ENCODE measurements at places on chromosomes 7 and 10.

DNA sequence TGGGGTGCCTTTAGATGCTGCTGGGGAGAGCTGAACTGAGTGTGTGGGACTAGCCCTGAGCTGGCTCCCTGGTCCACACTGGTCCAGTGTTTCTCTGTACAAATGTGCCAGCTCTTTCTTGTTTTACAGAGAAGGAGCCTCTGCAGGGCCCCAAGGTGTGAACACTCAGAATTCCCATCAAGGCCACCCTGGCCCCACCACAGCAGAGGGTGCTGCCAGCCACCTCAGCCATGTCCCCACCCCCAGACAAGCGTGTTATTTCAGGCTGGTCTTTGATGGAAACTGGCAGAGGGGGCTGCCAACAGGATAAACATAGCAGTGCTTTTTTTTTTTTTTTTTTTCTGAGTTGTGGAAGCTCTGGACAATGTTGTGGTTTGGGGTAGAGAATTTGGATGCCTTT is 68.5 kb upstream of the LRRC18 start:
- no peak for DNase-seq

- no peak for DNase-seq
Measured at GRCh38 chr10:123187781-123188180, 33.6 kb downstream of the BUB3 start.

DNA sequence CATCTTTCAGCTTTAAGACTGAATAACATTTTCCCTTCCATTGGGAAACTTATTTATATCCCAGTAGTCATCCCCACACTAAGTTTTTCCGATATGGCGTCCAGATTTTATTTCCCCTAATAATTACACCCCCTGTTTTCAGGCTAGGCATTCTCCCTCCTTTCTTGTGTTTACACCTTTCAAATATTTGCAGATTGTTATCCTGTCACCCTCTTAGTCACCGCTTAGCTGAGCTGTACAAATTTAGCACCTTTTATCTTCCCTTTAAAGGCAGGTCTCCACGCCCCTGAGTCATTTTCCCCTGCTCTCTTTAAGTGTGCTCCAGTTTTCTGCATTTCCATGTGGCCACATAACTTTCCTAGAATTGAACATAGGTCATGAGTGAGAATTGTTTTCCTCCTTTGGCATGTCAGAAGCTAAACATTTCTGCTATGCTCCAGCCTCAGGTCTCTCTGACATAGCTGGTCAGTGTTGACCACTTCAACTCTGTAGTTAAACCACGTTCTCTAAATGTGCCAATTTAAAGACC is 47.4 kb downstream of the LRRC4 start:
- DNase-seq = no peak

DNA sequence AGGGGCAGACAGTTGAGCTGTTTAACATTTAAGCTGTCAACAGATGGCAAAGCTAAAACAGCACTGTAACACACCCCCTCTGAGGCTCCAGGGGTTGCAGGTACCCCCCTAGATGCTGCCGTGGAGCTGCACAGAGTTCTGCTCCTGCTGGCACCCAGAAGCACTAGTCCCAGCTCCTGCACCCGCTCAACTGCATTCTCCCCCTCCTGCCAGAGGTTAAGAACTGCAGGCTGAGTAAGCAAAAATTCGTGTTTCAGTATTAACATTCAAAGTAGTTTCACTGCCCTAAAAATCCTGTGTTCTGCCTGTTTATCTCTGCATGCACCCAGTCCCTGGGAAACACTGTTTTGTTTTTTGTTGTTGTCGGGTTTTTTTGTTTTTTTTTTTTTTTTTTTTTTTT is 790.8 kb upstream of the KCND2 start:
- DNase-seq = no peak

- DNase-seq = no peak
Measured at GRCh38 chr7:67451306-67451705, 454.7 kb downstream of the TYW1 start.

GRCh38 chr7:72335561-72336381 is 76.4 kb downstream of the CALN1 start:
- no peak for DNase-seq

DNA sequence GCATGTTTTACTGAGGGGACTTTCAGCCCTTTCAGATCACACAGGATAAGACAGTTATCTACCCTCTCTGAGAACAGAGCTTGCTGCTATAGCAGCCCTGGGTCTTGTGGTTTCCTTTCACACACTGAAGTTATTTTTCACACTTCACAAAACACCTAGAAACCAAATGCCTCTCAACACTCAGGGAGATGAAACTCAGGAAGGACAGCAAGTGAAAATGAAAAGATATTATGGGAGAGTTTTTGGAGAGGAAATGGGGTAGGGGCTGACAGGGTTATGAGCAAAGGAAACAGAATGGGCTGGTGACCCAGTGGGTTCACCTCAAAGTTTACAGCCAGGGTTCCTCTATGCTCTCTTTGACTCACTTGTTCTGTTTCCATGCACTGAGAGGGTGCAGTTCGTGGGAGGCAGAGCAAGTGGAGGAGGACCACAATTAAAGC is 17.0 kb upstream of the GIMAP2 start:
- no peak for DNase-seq

DNA sequence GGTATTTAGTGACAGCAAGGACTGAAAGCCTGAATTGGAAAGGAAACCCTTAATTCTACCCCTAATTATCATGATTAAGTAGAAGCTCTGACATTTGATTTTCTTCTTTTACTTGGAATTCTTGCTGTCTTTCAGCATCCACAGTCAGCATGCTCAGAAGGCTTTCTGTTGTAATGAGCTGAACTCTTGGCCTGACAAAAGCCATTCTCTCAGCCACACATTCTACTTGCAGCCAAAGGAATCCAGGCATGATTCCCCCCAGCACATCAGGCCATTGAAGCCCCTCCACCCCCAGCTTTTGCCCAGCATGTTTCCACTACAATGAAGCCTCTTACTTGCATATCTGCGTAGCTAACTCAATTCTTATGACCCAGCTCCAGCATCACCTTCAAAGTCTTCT is 94.3 kb upstream of the FRMD4A start:
- no peak for DNase-seq

DNA sequence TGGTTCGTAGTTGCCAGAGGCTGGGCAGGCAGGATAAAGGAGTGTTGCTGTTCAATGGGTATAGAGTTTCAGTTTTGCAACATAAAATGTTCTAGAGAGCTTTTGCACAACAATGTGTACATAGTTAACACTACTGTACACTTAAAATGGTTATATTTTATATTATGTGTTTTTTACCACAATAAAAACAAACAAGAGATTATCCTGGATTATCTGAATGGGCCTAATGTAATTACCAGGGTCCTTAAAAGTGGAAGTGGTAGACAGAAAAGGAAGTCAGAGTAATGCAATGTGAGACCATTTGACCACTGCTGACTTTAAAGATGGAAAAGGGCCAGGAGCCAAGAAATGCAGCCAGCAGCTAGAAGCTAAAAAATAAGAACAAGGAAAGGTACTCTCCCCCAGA is 159.7 kb downstream of the SGMS1 start:
- no peak for DNase-seq

GRCh38 chr7:71896535-71896934 is 515.6 kb downstream of the CALN1 start:
- DNase-seq = no peak

DNA sequence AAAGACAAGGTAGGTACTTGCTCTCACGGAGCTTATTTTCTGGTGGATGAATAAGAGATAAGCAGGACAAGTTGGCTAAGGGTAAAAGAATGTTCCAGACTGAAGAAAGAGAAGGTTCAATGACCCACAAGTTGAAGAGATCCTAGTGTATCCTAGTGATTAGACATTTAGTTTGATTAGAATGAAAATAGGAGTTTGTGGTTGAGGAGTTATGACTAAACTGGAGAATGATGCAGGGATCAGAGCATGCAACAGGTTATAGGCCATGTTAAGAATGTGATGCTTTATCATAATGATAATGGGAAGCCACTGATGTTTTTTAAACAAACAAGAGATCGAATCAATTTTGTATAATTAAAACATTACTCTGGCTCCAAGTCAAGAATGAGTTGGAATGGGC is 357.2 kb downstream of the HPSE2 start:
- DNase-seq = no peak

GRCh38 chr7:139103057-139103815 is 6.3 kb downstream of the ZC3HAV1 start:
- DNase-seq = no peak

- no peak for DNase-seq
Measured at GRCh38 chr7:55510621-55511020, 61.7 kb downstream of the VOPP1 start.

DNA sequence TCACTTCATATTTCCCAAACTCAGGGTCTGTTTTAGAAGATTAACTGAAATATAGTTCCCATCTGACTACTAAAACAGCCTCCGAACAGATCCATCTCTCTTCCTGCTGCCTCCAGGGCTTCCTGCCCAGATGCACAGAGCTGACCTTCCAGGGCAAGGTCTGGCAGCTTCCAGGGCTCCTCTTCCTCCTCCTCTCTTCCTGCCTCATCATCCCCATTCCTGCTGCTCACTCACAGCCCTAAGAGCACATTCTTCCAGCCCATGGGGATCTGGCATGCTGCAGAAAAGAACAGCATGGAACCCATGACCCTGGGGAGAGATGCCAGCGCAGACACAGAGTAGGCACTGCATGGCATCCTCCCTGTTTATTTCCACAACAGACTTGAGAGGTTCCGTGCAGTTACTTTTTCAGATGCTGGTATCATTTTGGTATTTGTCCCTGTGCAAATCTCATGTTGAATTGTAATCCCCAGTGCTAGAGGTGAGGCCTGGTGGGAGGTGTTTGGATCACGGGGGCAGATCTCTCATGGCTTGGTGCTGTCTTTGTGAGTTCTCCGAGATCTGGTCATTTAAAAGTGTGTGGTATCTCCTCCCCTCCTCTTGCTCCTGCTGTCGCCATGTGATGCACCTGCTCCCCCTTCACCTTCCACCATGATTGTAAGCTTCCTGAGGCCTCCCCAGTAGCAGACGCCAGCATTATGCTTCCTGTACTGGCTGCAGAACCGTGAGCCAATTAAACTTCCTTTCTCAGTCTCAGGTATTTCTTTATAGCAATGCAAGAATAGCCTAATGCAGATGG is 4.4 kb downstream of the PKD1L1 start:
- no peak for DNase-seq
